ENCODE measurements at places on chromosomes 4 and X.

GRCh38 chrX:142156567-142156966 lies 48.5 kb downstream of the MAGEC2 start:
- DNase-seq = no peak

GRCh38 chr4:34323549-34324320 lies 1920.6 kb downstream of the ARAP2 start:
- DNase-seq = no peak

DNA sequence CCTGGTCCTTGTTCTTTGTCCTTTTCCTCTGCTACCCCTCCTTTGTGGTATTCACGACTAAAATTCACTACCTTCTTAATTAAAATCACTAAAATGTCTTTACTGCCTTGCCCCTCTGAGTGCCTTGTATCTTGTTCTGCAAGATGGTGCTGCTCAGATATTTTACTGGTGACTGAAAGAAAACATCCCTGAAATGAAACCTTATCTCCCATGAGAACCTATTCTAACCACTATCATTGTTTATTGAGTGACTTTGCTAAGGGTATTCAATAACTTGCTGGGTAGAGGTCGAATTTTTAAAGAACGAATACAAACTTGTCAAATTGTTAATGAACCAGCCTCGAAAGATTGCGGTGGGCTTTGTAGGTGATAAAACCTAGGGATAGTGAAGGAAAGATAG lies 52.8 kb downstream of the SPRY1 start:
- no peak for DNase-seq

DNA sequence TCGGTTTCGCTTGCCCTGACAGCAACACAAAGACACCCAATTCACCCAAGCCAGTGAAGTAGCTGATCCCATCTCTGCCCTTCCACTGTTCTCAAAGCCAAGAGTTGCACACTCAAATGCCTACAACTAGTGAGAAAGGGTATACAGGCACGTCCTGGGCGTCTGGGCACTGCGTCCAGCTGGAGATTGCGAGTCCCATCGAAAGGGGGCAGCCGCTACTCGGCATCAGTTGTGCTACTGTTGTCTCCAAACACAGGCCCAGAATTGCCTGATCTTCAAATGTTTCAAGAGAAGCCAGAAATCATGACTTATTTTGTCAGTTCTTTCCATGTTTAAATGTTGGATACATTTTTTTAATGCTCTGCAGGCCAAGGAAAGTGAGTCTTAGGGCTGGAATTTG lies 487.8 kb downstream of the BCOR start:
- DNase-seq = no peak

DNA sequence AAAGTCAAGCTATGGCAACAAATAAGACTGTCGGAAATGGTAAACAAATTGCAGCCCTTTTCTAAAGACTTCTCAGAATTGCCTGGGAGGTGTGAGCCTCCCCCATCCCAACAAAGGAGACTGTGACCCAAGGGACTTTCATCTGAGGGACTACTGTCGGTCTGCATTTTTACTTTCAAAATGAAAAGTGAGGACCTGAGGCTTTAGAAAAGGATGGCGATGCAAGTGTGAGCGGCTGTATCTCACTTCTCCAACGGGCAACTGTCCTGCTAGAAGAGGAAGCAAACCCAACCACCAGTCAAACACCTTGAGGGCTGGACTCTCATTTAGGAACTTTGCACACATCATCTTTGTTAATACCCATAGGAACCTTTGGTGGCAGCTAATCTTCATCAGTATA lies 62.6 kb upstream of the CLNK start:
- no peak for DNase-seq

- no peak for DNase-seq
Measured at GRCh38 chrX:21683941-21684340, 25.8 kb upstream of the KLHL34 start.

GRCh38 chr4:112060212-112060611 lies 85.0 kb upstream of the FAM241A start:
- DNase-seq = no peak

GRCh38 chrX:10157032-10157341 lies 212 bp downstream of the CLCN4 start:
- DNase-seq = no peak

- no peak for DNase-seq
Measured at GRCh38 chrX:130080791-130081367, 29.4 kb downstream of the ELF4 start.

All from T-helper 2 cell treated with Interferon-gamma antibody and Interleukin-4, amounts not matched to agents 5 μg/mL and 100 μg/mL, for 36 hours (primary cell).